ENCODE measurements at places on chromosomes 16 and 17.
A peak's percentile ranks its signal among the peaks of the same experiment; 100 is the strongest.

GRCh38 chr17:19800571-19800970 lies 52.5 kb upstream of the ALDH3A1 start:
- peak; percentile 21 for DNase-seq

- DNase-seq = no peak
These were observed 4.4 kb downstream of the CD300E start for GRCh38 chr17:74619077-74619673.

DNA sequence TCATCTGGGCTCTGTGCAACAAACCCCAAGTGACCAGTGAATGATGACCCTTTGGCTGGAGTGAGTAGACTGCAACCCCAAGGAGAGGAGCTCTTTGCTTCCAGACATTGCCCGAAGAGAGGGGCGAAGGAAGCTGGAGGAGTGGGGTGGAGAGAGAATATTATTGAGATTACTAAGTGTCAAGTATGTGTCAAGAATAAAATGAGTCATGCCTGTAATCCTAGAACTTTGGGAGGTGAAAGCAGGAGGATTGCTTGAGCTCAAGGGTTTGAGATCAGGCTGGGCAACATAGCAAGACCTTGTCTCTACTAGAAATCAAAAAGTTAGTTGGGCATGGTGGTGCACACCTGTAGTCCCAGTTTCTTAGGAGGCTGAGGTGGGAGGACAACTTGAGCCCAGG lies 142.0 kb upstream of the CCL2 start:
- DNase-seq = no peak

DNA sequence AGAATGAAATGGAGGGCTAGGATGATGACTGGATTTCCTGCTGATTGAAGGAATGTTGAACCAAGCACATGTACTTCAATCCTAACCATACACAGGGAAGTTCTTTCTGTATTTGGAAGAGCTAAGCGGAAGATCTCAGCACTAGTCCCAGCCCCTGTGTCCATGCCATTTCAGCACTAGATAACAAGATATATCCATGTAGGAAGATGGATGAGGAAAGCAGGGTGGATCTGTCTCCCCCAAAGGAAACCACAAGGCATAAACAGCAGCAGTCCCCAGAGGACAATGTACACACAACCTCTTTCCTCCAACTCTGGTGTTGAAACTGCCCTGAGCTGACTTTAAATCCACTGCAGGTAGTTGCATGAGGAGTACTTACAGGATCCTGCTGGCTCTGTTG lies 75.1 kb downstream of the GRIN2A start:
- no peak for DNase-seq

GRCh38 chr17:3657874-3658783 lies 10.2 kb downstream of the TAX1BP3 start:
- no peak for DNase-seq

GRCh38 chr17:12538003-12538402 lies 127.7 kb upstream of the MYOCD start:
- no peak for DNase-seq

GRCh38 chr17:83078378-83079351 lies 744 bp upstream of the METRNL start:
- peak; percentile 16 for DNase-seq

DNA sequence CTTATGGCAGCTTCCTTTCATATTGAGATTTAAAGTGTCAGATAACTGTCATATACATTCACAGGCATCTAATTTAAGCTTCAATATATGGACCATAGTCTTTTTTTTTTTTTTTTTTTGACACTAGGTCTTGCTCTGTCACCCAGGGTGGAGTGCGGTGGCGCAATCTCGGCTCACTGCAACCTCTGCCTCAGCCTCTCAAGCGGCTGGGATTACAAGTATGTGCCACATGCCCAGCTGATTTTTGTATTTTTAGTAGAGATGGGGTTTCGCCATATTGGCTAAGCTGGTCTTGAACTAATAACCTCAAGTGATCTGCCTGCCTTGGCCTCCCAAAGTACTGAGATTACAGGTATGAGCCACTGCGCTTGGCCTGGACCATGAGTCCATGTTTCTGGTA lies 13.6 kb downstream of the CEP95 start:
- no peak for DNase-seq
